Midbrain (tissue), 1 donor: ENCODE measurements at places on chromosomes 1 and 21.

DNA sequence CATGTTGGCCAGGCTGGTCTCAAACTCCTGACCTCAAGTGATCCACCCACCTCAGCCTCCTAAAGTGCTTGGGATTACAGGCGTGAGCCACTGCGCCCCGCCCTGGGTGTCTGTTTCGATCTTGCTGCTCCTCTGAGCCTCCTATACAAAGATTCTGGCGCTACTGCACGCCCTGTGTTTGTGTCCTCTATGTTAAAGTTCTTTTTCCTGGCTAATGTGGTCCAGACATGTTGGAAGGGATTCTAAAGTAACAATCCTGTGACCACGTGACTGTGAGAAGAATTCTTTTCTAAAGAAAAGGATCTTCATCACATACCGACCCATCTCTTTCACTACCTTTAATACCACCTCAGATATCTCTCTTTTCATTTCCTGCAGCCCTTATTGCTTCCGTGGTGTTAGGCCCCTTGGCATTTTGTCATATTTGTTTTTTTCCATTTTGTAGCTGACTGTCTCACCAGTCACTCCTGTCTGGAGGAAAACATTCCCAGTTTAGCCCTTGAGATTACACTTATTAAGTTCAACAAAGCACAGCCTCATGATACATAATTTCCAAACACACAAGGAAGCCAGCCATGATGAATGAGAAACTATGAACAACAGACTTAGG lies 27.2 kb upstream of the ENO1 start:
- DNase-seq = no peak

- no peak for DNase-seq
These were observed 85.6 kb downstream of the VAV3 start for GRCh38 chr1:107879346-107879745.

DNA sequence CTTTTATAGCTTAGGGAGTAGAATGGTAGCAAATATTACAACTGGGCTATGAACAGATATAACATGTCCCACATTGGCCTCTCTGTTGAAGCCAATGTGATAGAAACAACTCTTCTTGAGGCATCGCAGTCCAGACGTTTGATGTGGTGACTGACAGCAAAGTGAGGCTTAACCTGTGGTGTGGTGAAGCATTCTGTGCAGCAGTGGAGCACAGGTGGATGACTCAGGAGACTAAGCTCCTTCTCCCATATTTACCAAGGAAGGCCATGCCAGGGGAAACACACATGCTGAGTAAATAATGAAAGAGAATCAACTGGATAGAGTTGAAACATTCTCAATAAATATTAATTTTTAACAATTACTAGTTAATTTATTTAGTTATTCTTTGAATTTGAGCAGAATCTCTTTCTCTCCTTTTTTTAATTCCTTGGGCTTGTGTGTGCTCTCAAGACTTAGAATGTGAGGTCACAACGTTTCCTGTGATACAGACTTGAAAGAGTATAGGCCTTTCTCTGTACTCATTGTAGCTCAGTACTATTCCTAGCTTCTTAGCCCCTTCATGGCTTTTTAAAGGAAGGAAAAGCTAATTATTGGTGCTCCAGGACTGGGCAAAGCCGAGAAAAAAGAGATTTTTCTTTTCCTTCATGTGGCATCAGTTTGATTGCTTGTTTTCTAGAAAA lies 17.6 kb downstream of the CRB1 start:
- DNase-seq = no peak

DNA sequence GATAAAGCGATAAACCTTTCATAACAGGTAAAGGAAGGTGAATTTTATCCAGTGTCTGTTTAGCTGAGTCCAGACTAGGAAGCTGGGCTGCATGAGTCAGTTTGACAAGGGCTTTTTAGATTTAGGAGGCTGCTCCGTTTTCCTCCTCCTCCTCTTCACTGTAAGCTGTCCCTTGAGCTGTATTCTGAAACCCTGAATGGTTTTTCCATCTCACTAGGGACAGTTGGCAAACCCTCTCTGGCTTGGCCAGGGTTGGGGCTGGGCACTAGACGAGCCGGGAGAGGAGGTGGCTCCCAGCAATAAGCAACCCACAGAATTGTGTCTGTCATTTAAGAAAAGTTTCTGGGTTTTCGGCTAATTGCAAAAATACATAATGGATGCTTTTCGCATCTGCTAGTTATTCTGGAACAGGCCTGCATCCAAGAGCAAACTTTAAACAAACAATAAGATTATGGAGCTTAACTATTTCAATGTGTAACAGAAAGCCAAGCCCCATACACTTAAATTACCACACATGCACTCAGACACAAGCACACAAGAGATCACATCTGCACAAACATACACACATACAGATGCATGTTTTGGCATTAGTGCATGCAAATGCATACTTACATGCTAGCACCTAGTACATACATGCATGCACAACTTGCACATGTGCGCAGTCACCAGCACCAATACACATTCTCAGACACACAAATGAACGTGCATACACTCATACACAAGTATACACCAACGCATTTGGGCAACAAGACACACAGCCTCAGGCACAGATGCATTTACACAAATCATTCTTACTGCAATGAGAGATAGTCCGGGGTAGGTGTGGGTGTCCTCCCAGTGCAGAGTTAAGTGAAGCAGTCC lies 27.8 kb upstream of the FOXE3 start:
- DNase-seq = no peak

GRCh38 chr1:209046935-209047334 lies 536.6 kb upstream of the CAMK1G start:
- no peak for DNase-seq

DNA sequence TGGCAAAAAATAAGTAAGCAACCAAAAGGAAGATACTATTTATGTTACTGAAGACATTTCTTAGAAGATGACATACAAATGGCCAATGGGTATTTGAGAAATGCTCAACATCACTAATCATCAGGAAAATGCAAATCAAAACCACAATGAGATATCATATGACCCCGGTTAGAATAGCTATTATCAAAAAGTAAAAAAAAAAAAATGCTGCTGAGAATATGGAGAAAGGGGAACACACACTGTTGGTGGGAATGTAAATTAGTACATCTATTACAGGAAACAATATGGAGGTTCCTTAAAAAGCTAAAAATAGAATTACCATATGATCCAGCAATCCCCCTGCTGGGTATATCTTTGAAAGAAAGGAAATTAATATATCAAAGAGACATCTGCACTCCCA lies 34.3 kb upstream of the CREG1 start:
- DNase-seq = no peak

DNA sequence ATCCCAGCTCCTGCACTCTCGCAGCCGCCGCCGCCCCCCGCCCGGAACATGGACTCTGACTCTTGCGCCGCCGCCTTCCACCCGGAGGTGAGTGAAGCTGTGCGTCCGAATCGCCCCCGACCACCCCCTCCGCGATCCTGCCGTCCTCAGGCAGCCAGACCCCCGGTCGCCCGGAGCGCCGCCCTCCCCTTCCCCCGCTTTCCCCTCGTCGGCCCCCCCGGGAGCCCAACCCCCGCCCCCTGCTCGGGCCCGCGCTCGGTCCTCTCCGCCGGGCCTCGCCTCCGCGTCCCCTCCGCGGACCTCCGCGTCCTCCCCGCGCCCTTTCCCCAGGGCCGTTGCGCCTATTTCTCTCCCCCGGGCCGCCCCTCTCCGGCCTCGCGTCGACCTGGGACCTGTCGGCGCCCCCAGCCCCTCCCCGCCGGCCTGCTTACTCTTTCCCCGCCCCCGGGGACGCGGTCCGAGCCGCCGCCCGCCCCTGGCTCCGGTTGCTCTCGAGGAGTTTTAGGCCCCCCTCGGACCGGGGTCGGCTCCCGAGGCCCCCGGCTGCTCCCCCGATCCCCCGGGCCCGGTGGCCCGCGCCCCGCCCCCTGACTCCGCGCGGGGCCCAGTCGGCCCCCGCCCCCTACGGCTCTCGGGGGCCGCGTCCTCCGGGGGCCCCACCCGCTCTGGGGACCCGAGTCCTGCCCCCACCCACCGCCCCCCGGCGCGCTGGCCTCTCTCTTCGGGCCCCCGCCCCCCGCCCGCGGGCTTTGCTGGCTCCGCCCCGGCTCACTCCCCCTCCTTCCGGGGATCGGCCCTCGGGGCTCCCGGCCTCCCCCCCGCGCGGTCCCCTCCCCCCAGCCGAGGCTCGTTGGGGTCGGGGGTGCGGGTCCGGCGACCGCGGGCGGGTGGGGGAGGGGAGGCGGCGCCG lies 743 bp downstream of the PHF13 start:
- DNase-seq = peak; percentile 30

- DNase-seq = no peak
These were observed 2.8 kb downstream of the CERS2 start for GRCh38 chr1:150971583-150972416.

GRCh38 chr1:205569411-205570172 lies 62.2 kb downstream of the ELK4 start:
- no peak for DNase-seq

- DNase-seq = no peak
These were observed 55.7 kb upstream of the EFHD2 start for GRCh38 chr1:15353839-15354579.

DNA sequence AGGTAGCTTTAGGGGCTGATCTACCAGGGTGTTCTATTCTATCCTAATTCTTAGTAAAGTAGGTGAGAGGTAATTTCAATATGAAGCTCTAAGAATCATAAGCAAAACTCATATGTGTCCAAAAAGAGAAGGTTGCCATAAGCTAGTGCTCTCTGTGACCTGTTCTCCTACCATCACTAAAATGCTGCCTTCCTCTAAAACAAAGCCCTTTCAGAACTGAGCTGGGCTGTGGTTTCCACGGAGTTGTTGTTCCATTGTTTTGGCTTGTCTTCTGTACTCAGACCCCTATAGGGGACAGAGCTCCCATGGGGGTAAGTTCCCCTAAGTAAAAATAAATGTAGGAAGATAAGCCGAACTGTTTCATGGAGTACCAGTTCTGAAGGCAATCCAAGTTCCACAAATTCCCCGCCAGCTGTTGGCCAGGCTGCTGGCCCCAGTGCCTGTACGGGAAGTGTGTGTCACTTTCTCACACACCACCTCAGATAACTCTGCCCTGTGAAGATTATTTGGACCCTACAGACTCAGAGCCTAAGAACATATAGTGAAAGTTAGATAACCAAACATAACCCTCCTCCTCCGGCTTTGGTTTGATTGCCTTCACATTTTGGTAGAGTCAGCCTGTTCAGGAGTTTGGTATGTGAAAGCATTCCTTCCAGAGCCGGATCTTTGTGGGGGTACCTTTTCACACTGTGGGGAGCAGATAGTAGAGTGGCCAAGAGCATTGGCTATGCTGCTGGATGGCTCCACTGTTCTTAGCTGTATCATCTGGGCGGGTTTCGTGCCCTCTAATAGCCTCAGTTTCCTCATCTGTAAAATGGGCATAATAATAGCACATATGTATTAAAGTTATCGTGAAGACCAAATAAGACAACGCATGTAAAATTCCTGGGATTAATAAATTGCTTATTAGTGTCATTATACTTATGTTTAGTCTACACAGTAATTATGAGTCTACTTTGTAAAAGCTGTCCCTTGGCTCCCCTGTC lies 10.8 kb downstream of the DPT start:
- DNase-seq = peak; percentile 17

DNA sequence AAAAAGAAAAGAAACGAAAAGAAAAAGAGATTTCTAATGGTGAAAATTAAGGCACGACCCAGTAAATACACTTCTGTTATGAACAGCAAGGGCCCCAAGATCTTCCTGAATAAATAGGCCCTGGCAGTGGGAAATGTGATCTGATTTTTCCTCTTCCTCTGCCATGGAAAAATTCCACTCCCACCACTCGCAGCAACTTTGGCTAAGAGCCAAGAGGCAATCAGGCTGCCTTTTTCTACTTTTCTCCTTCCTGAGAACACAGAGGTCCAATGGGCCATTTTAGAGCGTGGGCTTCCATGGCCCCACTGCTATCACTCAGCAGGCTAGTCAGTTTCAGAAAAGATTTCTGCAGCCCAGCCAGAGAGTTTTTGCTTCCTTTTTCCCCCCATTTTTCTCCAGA lies 33.7 kb upstream of the AK4 start:
- DNase-seq = peak; percentile 5
